ENCODE measurements at places on chromosomes 1 and 21.

- no peak for DNase-seq
Observed at GRCh38 chr1:9715536-9716226, 64.2 kb downstream of the PIK3CD start.

GRCh38 chr1:38586993-38587646, 272.5 kb downstream of the RRAGC start:
- peak; percentile 83 for DNase-seq

DNA sequence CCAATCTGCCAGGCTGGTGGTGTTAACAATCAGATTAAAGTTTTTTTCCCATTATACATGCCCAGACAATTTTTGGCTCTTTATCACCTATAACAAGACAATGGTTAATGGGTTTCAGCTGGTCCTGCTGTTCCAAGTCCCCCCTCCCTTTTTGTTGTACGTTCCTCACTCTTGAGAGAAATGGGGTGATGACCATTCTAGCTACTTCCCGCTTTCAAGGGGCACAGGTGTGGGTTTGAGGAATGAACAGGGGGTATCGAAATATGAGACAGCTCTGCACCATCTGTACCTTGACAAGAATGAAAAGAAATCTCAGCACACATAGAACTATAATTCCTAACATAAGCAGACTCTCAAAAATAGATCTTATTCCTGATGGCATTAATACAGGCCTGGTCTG, 326.8 kb downstream of the PTPRU start:
- no peak for DNase-seq

DNA sequence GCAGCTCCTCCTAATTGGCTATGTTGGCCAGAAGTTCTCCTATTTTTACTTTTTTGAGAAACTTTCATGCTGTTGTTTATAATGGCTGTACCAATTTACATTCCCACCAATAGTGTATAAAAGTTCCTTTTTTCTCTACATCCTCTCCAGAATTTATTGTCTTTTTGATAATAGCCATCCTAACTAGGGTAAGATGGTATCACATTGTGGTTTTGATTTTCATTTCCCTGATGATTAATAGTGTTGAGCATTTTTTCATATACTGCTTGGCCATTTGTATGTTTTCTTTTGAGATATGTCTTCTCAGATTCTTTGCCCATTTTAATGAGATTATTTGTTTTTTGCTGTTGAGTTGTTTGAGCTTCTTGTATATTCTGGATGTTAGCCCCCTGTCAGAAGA, 46.8 kb downstream of the NTMT2 start:
- DNase-seq = no peak

DNA sequence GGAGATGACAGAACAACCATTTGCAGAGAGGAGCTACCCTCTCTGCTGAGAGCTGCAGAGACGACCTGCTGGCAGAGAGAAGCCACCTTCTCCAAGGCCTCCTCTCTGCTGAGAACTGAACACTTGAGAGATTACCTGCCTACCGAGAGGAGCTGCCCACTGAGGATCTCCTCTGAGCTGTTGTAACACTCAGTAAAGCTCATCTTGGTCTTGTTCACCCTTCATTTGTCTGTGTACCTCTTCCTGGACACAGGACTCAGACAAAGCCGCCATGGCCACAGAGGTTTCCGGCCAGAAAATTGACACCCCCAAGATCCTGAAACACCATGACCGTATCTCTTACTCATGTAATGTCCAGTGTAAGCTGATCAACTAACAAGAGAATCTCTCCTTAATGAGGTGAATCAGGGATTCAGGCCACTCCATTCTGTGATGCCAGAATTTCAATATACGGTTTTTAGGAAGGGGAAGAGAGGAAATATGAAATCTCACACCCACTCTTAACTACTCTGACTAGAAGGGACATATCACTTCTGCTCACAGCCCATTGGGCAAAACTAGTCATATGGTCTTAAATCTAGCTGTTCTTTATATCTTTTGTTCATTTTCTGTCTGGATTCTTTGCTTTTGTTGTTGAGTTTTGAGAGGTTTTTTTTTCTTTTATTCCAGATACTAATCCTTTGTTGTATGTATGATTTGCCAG, 83.8 kb downstream of the RHOU start:
- no peak for DNase-seq

GRCh38 chr1:204495078-204495753, 611 bp upstream of the PIK3C2B start:
- peak; percentile 54 for DNase-seq

- no peak for DNase-seq
Observed at GRCh38 chr1:75529488-75529887, 81.4 kb downstream of the SLC44A5 start.

GRCh38 chr21:42865776-42866160, 13.6 kb downstream of the WDR4 start:
- DNase-seq = no peak

DNA sequence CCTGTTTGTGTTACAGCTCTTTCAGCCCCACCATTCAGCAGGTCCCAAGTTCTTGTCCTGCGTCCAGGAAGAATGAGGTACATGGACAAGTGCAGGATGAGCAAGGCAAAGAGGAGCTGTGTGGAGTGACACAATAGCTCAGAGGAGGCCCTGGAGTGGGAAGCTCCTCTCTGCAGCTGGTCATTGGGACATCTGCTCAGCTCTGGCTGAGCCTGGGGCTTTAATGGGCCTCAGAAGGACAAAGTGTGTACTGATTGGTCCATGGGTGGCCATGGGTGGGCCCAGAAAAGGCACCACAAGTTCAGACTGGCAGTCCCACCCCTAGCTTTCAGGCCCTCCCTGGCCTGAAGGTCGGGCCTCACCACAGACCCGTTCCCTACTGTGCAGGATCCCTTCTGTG, 14.7 kb upstream of the HYI start:
- no peak for DNase-seq

DNA sequence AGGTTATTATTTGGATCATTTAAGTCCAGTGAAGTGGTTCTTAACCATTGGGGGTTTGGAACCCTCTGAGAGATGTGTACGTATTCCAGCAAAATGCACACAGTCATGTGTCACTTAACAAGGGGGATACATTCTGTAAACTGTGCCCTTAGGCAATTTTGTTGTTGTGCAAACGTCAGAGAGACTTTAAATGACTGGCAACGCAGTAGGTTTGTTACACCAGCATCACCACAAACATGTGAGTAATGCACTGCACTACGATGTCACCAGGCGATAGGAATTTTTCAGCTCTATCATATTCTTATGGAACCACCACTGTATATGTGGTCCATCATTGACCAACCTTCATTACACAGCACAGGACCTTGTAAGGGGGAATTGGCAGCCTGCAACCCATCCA, 11.9 kb downstream of the AHCYL1 start:
- no peak for DNase-seq

- DNase-seq = no peak
Observed at GRCh38 chr1:55305735-55306134, 90.6 kb upstream of the USP24 start.

DNA sequence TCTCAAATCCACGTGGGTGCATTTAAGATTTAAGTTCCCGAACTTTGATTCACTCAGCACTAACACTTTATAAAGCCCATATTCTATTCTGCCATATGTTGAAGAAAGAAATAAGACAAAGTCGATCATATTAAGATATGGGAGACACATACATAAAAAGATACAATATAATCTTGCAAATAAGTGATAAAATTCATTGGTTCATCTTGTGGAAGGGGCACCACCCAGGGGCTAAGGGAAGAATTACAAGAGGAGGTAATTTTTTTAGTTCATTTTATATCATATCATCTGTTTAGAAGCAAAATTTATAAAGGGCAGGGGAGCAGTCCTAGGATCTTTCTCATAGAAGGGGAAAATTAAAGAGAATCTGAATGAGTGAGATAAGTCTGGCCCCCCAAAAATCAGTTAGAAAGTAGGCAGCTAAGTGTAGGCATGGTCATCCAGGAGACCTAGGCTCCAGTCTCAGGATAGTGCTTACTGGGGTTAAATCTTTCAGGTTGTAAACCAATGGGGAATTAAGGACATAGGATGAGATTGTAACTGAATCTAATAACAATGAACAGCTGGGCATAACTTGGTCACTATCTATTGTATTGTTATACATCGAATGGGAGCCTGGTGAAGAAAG, 124.2 kb upstream of the L1TD1 start:
- no peak for DNase-seq

- DNase-seq = no peak
Observed at GRCh38 chr1:186925881-186926669, 97.3 kb downstream of the PLA2G4A start.

- DNase-seq = no peak
Observed at GRCh38 chr1:182768963-182769362, 20.6 kb upstream of the NPL start.

GRCh38 chr1:25756215-25756614, 43.8 kb upstream of the SELENON start:
- DNase-seq = no peak

DNA sequence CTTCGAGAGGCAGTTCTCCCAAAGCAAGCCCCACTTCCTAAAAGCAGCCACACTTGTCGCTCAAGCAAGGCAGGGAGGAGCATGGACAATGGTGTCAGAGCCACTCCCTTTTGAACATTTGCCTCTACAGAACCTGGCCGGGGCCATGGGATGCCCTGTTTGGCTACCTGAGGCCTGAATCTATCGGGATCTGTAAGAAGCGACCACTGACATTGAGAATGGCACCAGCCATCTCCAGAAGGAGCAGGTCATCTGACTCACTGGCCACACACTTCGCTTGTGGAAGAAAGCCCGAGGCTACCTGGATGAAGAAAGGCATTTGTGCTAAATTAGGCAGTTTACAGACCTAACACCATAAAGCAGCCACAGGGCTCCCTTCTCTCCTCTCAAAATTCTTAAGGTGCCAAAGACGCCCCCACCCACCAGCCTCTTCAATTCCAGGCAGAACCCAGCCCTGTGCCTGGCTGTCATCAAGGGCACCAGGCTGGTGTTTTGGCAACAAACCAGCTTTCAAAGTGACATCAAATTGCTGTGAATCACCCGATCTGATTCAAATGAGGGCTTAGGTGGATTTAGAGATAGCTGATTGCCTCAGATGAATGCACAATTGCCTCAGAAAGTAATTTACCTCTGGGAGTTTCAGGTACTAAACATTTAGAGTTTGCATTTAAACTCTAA, 104.8 kb downstream of the ETS2 start:
- DNase-seq = no peak

DNA sequence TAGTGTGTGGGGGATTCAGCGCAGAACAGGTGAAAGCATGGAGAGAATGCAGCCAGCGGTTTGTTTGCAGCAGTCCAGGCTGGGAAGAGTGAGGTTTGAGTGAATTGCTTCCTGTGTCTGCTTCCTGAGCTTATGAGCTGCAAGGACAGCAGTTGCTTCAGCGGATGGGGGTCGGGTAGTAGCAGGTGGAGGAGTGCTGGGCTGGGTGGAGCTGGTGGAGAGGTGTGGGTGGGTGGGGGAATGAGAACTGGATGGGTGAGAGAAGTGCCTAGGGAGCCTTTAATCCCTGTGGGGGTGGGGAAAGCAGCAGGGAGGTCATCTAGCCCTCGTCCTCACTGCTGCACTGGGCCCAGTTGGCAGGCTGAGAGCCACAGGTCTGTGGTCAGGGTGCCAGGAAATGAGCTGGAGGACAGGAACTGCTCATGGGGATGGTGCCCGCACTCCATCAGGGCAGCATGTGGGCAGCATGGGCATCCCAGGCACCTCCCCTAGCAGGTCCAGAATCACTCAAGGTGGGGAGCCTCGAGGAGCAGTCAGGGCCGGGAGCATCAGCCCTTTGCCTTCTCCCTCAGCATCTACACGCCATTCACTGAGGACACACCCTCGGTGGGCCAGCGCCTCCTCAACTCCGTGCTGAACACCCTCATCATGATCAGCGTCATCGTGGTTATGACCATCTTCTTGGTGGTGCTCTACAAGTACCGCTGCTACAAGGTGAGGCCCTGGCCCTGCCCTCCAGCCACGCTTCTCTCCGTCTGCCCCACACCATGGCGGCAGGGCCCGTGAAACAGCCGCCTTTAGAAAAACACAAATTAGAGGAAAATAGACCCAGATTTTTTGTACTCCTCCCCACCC, 14.8 kb downstream of the PSEN2 start:
- DNase-seq = no peak

DNA sequence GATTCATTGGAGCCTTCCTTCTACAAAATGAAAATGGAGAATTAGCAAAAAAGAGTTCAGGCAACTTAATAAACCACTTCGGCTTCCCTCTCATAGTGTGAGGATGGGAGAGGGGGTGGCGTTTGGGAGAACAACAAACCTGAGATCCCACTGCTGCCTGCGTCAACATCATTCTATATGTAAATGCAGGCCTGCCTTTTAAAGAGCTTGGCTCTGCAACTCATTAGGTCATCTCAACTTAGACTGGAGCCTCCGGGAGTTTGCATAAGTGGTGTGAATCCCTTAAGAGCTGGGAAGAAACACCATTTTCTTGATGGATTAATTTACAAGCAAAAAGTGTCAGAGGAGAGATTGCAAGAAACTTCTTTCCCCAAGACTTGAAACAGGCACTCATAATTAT, 127.6 kb upstream of the DAB1 start:
- DNase-seq = no peak

GRCh38 chr1:119884711-119885110, 11.6 kb downstream of the ADAM30 start:
- no peak for DNase-seq

- DNase-seq = no peak
Observed at GRCh38 chr1:3011127-3011526, 10.1 kb upstream of the ACTRT2 start.

GRCh38 chr1:178938101-178938958, 67.5 kb upstream of the ANGPTL1 start:
- DNase-seq = no peak

DNA sequence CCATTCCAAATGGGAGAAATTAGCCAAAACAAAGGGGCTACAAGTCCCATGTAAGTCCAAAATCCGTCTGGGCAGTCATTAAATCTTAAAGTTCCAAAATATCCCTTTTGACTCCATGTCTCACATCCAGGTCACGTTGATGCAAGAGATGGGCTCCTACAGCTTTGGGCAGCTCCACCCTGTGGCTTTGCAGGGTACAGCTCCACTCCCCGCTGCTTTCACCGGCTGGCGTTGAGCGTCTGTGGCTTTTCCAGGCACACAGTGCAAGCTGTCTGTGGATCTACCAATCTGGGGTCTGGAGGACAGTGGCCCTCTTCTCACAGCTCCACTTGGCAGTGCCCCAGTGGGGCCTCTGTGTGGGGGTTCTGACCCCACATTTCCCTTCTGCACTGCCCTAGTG, 130.2 kb downstream of the TPR start:
- no peak for DNase-seq

DNA sequence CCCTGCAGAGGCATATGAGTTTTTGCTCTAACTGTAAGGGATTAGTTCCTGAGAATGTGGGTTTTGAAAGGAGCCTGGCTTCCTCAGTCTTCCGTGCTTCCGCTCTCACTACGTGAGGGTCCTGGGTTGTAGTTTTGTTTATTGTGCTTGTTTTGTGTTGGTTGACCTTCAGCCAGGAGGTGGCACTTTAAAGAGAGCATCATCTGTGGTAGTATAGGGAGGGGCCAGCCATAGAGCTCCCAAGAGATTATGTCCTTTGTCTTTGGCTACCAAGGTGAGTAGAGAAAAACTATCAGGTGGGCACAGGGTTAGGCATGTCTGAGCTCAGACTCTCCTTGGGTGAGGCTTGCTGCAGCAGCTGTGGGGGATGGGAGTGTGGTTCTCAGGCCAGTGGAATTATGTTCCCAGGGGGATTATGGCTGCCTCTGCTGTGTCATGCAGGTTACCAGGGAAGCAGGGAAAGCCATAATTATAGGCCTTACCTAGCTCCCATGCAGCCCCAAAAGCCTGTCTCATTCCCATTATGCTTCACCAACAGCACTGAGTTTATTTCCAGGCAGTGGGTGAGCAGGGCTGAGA, 23.5 kb downstream of the CYP4B1 start:
- DNase-seq = no peak

- no peak for DNase-seq
Observed at GRCh38 chr1:182615468-182616129, 11.4 kb upstream of the RGS16 start.

All from GM10248 (cell line).